WTC11 (cell line): ENCODE measurements at places on chromosomes 12 and 14. TPM values are rescaled to one million over a fixed set of nuclear protein-coding genes. Genes with fewer than 3 reads are reported as not detected.
A peak's percentile ranks its signal among the peaks of the same experiment; 100 is the strongest.

- no peaks in the 10 kb centered on the region for H3K27me3 ChIP-seq
- H3K4me1 ChIP-seq, result peaks cover 24% of the 10 kb centered on the region
- H3K4me3 ChIP-seq, result no peak overlapping the region
These were observed 49.6 kb downstream of the GRIP1 start for GRCh38 chr12:66629138-66629870.

RPGRIP1 gene
- 0.41 to 0.71 TPM (median 0.50 TPM) in 3 replicates for total RNA-seq

DNA sequence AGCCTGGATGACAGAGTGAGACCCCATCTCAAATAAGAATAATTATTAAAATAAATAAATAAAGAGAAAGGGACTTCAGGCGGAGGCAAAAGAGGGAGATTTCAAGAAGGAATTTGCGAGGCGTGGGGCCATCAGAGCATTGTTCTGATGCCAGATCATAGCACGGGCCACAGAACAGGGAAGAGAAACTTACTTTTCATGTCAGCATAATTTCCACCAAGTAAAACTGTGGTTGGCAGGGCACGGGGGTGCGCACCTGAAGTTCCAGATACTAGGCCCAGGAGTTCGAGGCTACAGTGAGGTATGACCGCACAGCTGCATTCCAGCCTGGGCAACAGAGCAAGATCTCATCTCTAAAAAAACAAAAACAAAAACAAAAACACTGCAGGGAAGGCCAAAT, 11.0 kb upstream of the PLBD1 start:
- no peak overlapping the region for H3K27ac ChIP-seq
- no peaks in the 10 kb centered on the region for H3K36me3 ChIP-seq
- H3K4me3 ChIP-seq, result no peak overlapping the region
- no peaks in the 10 kb centered on the region for H3K27me3 ChIP-seq

GRCh38 chr12:54444206-54444605, 25.1 kb upstream of the ITGA5 start:
- H3K36me3 ChIP-seq, result no peaks in the 10 kb centered on the region
- no peak overlapping the region for H3K4me3 ChIP-seq
- H3K27ac ChIP-seq, result no peak overlapping the region
- H3K27me3 ChIP-seq, result peaks cover 99% of the 10 kb centered on the region
- peaks cover 7% of the 10 kb centered on the region for H3K4me1 ChIP-seq
- no peak for DNase-seq

- no peak overlapping the region for H3K4me3 ChIP-seq
- peaks cover 2% of the 10 kb centered on the region; the same call in 1 of the 2 replicates for H3K27me3 ChIP-seq
These were observed 12.7 kb downstream of the KRT1 start for GRCh38 chr12:52667509-52667908.

PLD4 gene
- total RNA-seq, result 0.07 to 0.21 TPM (median 0.11 TPM) in 3 replicates

DNA sequence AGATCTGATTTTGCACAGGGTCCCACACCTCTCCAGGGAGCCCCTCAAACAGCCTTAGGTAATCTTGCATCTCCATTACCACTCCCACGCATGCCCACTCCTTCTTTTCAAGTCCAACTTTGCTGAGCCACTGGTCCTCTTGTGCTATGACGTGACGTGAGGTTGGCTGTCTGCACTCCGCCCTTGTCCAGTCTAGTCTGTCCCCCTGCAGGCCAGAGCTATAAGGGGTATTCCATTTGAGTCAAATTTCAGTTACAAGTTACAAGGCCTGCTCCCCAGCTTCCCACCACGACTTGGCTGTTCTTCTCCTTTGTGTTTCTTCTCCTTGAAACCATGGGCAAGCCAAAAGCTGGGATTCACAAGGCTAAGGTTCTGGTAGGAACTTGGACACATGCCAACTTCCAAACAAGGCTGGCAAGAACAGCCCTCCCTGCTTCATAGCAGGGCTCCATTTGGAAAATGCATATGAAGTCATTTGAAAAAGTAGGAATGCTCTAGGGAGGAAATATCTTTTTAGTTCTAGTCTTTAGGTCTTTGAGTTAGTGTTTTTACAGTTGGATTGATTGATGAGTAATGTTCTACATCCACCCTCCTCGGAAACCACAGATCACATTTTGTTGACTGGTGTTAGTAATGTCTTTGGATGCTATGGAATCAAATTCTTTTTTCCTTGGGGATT, 49.1 kb downstream of the KCNA1 start:
- no peak overlapping the region for H3K4me3 ChIP-seq
- DNase-seq, result no peak
- no peaks in the 10 kb centered on the region for H3K36me3 ChIP-seq
- H3K27me3 ChIP-seq, result peaks cover 15% of the 10 kb centered on the region
- H3K27ac ChIP-seq, result no peak overlapping the region

MNAT1 gene
- total RNA-seq, result 55.2 to 59.0 TPM (median 56.0 TPM) in 3 replicates

DNA sequence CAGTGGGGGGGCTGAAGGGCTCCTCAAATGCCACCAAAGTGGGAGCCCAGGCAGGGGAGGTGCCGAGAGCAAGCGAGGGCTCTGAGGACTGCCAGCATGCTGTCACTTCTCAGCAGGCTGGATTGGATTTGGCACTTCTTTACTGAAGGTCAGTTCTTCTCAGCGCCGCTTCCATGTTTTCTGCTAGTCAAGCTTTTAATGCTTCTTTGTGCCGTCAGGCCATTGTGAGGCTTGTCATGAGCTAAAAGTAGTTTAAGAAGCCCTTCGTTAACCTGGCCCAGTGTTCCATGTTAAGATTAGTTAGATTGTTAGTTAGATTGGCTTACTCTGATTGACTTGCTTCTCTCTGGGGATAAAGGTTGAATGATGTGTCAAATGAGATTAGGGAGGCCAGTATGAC, 13.4 kb downstream of the GABARAPL1 start:
- no peaks in the 10 kb centered on the region for H3K4me1 ChIP-seq
- H3K27ac ChIP-seq, result no peak overlapping the region
- no peak overlapping the region for H3K4me3 ChIP-seq
- peaks cover 38% of the 10 kb centered on the region for H3K36me3 ChIP-seq

DNA sequence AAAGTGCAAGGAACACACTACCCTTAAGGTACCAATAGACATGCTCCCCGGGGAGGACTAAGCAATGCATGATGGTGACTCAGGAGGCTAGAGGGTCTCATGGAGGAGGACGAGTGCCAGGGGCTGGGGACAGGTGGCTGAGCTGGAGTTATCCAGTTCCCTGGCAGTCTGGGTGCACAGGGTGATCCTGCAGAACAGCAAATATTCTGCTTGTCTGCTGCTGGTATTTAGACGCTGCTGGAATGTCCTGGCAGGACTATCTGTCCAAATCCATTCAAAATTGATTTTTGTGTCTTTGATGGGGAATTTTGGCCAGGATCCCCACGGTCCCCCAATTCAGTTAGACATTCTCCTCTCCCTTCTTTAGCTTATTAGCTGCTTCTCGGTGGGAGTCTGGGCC, 138.7 kb downstream of the C12orf75 start:
- no peaks in the 10 kb centered on the region for H3K27me3 ChIP-seq
- peaks cover 19% of the 10 kb centered on the region for H3K4me1 ChIP-seq
- no peak overlapping the region for H3K27ac ChIP-seq
- no peak overlapping the region for H3K4me3 ChIP-seq
- no peaks in the 10 kb centered on the region for H3K36me3 ChIP-seq
- no peak for DNase-seq

DNA sequence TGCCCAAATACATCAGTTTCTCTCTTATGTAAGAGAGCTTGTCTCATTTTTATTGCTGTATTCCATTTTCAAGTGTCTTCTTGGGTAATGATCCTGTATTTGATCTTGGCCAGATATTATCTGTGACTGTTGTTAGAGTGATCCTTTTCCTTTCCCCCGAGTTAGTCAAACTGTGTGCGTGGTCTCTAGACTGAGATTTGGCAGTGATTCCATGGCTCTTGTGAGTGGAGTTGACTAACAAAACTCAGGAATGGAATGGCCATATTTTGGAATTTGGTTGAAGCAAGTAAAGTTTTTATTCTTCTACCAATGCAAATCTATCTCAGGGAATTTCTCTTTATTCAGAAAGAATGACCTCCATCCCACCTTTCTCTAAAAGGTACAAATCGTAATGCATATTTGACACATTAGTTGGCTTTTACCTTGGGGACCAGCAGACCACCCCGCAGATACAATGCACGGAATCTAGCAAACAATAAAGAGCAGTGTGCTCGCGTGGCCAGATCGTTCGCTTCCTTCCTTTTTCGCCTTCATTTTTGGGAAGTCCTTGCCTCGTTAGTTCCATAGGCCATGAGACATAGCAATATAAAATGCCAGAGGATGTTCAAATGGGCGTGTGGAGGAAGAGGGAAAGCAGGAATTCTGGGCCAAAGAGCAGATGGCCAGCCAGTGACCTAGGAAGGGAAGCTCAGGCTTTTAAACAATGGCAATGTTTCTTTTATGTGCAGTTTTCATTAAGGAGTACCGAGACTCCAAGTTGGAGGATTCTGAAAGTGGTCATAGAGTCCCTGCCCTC, 24.4 kb downstream of the ETV6 start:
- no peaks in the 10 kb centered on the region for H3K27me3 ChIP-seq
- no peak overlapping the region for H3K27ac ChIP-seq
- no peak for DNase-seq
- no peak overlapping the region for H3K4me3 ChIP-seq
- H3K36me3 ChIP-seq, result no peaks in the 10 kb centered on the region
- peaks cover 54% of the 10 kb centered on the region for H3K4me1 ChIP-seq

DHRS2 gene
- total RNA-seq, result 1.8 to 4.5 TPM (median 1.8 TPM) in 3 replicates

DNA sequence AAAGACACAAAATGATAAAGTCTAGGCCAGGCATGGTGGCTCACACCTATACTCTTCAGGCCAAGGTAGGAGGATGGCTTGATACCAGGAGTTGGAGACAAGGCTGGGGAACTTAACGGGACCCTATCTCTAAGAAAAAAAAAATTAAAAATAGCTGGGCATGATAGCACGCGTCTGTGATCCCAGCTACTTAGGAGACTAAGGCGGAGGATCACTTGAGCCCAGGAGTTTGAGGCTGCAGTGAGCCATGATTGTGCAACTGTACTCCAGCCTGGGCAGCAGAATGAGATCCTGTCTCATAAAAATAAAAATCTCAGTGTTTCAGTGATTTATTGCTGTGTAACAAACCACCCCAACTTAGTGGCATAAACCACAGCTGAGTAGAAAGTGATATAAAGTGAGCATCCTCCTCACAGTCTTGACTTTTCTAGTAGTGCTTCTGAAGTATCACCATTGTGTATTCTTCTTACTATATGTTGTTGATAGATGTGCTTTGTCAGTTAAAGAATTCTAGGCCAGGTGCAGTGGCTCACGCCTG, 10.6 kb upstream of the ATF1 start:
- peaks cover 5% of the 10 kb centered on the region for H3K4me1 ChIP-seq
- no peak for DNase-seq
- H3K27ac ChIP-seq, result peak overlapping the region; percentile 51; the same call in 1 of the 2 replicates
- no peak overlapping the region for H3K4me3 ChIP-seq
- H3K27me3 ChIP-seq, result no peaks in the 10 kb centered on the region

BAZ2A gene
- 103 to 114 TPM (median 108 TPM) in 3 replicates for total RNA-seq

GRCh38 chr14:97641827-97642226, 844.6 kb downstream of the VRK1 start:
- H3K27me3 ChIP-seq, result peaks cover 3% of the 10 kb centered on the region
- peaks cover 5% of the 10 kb centered on the region; the same call in 1 of the 2 replicates for H3K36me3 ChIP-seq
- H3K27ac ChIP-seq, result no peak overlapping the region
- no peak overlapping the region for H3K4me3 ChIP-seq

DNA sequence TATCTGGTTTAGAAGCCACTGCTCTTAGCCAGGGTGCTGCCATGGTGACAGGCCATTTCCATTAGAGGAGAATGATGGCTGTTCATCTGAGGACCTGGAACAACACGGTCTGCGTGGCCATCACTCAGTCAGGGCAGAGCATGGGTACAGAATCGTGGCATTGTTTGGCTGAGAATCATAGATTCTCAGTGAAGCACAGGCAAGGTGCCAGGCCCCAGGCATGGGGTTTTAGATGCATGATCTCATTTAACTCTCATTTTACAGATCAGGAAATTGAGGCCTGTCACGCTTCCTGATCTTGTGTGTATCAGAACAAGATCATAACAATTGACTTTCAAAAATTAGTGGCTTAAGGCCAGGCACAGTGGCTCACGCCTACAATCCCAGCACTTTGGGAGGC, 26.8 kb upstream of the IRF2BPL start:
- no peak overlapping the region for H3K27ac ChIP-seq
- H3K27me3 ChIP-seq, result no peaks in the 10 kb centered on the region
- peaks cover 24% of the 10 kb centered on the region for H3K4me1 ChIP-seq
- peaks cover 10% of the 10 kb centered on the region for H3K36me3 ChIP-seq
- H3K4me3 ChIP-seq, result no peak overlapping the region
- no peak for DNase-seq
